Panc1 (cell line): ENCODE measurements at places on chromosomes 5 and 9. TPM values are rescaled to one million over a fixed set of nuclear protein-coding genes. Genes with fewer than 3 reads are reported as not detected.

Gene PCDHB3
- total RNA-seq: 0.92 TPM

Gene ERAP2
- 15.5 TPM for total RNA-seq

Gene TAF11L4
- not detected for total RNA-seq

Gene ZFP62
- 17.8 TPM for total RNA-seq

Gene GABRA1
- not detected for total RNA-seq

Gene TAF1L
- not detected for total RNA-seq

Gene ELOVL7
- 2.9 TPM for total RNA-seq

Gene HINT1
- total RNA-seq: 233 TPM

Gene CARTPT
- not detected for total RNA-seq

Gene WDR31
- 0.80 TPM for total RNA-seq

Gene ADAMTSL2
- total RNA-seq: 0.10 TPM

Gene SEMA5A
- total RNA-seq: 0.15 TPM

Gene ZBTB26
- 4.5 TPM for total RNA-seq

Gene PITX1
- 41.5 TPM for total RNA-seq

Gene EIF4E1B
- total RNA-seq: not detected

Gene PRDM9
- total RNA-seq: not detected

Gene PDLIM7
- 62.9 TPM for total RNA-seq

Gene PPP3R2
- not detected for total RNA-seq

Gene INSL4
- total RNA-seq: not detected

Gene ABLIM3
- total RNA-seq: 12.9 TPM

Gene FAM200C
- total RNA-seq: 3.0 TPM

Gene GTF3C4
- total RNA-seq: 25.1 TPM

Gene PFN3
- total RNA-seq: not detected

Gene GRM6
- not detected for total RNA-seq

Gene KCTD16
- total RNA-seq: 0.08 TPM

Gene RORB
- total RNA-seq: 0.08 TPM

Gene NSG2
- not detected for total RNA-seq

Gene ORM2
- 0.77 TPM for total RNA-seq

Gene SUSD1
- total RNA-seq: 15.3 TPM

Gene MZB1
- total RNA-seq: 0.49 TPM

Gene BAAT
- 0.08 TPM for total RNA-seq
